Sciatic nerve (tissue), 2 donors: ENCODE measurements at places on chromosomes 5 and 9.

DNA sequence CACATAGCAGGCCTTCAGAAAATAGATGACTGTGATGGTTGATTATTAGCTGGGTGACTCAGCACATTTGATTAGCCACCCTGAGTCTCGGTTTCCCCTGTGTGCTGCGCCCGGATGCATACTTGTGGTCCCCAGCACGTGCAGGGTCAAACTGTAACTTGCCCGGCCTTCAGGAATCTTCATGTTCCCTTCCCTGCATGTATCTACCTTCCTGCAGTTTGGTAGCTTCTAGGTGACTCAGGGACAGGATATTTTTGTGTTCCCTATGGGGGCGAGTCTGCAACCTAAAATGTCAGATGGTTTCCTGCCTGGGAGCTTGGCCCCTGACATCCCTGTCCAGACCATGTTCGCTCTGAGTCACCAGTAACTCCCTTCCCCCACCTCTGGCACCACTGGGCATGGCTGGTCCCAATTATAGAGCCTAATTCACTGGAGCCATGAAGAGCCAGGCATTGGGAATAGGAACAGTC, 13.2 kb downstream of the PTGS1 start:
- DNase-seq = no peak

DNA sequence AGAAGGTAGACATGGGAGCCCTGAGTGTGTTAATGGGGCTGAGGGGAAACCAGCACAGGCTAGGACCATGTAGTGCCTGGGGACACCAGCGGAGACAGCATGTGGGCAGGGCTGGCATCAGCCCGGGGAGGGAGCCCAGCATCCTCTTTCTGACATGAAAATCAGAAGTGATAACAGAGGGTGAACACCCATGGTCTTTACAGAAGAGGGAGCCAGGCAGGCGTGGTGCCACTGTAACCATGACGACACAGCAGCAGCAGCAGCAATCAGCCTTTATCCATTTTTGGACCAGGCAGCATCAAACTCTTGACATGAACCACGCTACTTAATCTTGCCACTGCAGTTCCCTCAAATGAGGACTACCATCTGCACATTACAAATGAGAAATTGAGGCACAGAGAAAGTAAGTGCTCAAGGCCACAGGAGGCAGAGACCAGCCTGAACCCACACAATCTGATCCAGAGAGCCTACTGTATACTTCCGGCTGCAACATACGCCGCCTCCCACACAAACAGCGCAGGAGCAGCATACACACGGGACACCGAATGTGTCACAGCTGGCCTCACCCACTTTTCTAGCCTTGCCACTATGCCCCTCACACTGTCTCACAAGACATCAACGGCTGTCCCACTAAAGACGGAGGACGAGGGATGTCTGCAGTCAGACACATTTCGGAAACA, 23.8 kb downstream of the CAMSAP1 start:
- no peak for DNase-seq

- no peak for DNase-seq
Observed at GRCh38 chr9:83991355-83991754, 10.8 kb downstream of the RMI1 start.

- no peak for DNase-seq
Observed at GRCh38 chr9:6973762-6974161, 216.0 kb downstream of the KDM4C start.

DNA sequence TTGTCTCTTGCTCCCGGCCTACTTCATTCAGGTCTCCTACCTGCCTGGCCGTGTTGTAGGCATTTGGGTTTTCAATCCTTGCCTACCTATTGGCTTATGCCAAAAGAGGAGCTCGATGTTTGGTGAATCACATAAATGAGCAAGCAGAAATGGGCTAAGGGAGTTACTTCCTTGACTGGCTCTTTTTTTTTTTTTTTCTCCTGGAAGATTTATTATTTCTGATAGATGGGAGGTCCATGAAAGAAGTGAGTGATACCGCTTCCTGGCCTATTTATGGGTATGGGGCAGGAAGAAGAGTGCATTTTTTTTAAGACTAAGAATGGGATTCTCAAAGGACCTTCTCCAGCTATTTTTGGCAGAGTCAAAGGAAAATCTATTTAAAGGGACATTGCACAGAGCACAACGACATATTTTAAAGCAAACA, 294.1 kb downstream of the ARHGAP26 start:
- DNase-seq = no peak

DNA sequence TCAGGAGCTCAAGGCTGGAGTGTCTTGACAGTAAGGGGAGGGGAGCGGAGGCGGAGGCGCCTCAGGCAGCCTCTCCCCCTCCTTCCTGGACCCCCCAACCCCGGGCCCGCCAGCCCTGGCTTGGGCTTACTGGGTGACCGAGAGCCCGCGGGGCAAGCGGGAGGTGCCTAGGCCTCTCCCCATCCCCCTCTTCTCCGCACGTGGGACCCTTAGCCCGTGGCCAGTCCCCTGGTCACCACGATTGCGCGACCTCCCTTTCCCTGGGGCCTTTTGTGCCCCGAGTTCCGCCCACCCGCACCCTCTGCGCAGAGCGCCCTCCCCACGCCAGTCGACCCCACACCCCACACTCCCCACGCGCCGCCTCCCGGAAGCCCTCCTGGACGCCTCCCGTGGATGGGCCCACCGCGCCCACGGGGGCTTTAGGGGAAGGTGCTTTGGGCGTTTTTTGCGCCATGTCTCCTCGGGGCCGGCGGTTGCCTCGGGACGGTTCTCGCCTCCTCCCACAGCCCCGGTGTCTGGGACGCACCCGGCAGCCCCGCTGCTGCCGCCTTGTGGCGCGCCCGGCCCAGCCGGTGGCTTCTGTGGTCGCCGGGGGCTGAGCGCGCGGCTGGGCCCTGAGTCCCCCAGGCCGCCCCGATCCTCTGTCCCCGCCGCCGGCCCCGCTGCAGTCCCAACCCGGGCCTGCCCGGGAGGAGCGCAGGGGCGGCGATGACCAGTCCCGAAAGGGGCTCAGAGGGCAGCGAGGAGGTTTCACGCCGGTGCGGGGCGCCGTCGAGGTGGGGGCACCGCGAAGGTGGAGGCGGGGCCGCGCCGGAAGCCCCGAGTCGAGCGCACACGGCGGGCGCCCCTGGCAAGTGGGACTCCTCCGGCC, 3.2 kb downstream of the TOR4A start:
- no peak for DNase-seq

- DNase-seq = no peak
Observed at GRCh38 chr5:80190960-80191359, 64.9 kb downstream of the SERINC5 start.
